ENCODE measurements at places on chromosomes 16 and 17. TPM values are rescaled to one million over a fixed set of nuclear protein-coding genes. Genes with fewer than 3 reads are reported as not detected.

DNA sequence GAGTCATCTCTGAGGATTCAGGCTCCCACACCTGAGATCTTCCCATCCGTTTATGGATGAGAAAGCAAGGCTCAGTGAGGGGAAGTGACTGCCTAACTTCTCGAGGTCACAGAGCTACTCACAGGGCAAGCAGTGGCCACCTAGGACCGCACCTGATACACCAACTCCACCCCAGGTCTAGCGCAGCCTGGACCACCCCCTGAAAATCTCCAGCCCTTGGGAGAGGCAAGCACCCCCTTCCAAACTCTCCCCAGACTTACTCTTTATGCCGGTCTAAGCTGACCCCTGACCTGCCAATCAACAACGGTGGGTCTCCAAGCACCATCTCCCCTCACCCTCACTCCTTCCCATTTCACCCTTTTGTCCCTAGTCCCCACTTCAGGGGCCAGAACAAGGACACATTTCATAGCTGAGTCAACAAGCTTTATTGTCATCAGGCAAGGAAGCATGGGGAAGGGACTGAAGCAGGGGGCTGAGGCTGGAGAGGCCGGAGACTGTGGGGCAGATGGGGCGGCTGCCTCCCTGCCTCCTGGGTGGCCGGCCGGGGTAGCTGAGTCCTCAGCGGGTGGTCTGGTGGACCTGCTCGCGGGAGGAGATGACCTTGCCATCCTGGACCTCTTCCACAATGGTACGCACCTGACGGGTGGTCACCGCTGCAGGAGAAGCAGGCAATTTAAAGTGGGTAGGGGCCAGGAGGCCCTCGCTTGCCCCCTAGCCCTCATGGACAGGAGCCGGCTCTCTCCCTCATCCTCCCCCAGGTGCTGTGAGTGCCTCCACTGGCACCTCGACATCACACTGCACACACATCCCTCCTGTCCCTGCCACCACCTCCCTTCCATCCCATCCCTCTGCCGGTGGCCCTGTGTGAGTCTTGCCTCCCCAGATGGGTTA lies 5.1 kb downstream of the KRT17 start:
- no peak for DNase-seq

GRCh38 chr17:66928949-66929348 lies 35.6 kb upstream of the CACNG4 start:
- no peak for DNase-seq

DNA sequence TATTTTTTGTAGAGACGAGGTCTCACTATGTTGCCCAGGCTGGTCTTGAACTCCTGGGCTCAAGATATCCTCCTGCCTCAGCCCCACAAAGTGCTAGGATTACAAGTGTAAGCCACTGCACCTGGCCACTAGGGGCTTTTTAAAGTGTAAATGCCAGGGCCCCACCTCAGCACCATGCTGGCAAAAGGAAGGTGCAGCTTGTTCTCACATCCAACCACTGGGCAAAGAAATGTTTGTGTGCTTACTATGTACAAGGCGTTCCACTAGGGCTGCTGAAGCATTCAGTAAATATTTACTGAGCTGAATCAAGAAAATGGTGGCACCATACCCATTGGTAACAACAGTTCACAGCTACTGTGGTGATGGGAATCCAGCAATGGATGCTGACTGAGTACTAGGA lies 22.6 kb downstream of the COG1 start:
- DNase-seq = no peak

DNA sequence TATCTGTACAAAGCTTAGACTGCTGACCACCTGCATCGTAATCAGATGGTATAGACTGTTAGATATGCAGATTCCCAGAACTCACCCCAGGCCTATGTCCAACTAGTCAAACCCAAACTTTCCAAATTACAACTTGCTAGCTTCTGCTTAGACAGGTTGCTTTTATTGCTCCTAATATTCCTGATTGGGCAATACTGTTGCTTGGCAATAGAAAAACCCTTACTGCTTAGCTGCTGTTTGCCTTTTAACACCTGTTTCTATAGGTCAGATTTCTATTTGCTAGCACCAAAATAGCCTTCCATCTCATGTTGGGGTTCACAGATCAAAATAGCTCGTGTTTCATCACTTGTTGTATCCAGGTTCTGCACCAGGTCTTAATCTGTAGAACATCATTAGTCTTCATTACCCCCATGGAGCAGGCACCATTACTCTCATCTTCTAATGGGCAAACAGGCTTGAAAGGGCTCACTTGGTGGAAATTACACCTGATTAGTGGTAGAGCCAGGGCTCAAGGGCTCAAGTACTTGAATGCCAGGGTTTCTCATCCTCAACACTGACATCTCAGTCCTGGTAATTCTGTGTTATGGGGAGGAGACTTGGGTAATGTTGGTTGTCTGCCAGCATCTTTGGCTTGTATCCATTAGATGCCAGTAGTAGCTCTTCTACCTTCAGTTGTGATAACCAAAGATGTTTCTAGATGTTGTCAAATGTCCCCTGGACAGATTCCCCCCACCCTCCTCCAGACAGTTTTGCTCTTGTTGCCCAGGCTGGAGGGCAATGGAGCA lies 2.7 kb downstream of the ZP2 start:
- DNase-seq = no peak

- DNase-seq = peak; percentile 67
Observed at GRCh38 chr17:77433385-77434135, 292.8 kb downstream of the SEC14L1 start.

DNA sequence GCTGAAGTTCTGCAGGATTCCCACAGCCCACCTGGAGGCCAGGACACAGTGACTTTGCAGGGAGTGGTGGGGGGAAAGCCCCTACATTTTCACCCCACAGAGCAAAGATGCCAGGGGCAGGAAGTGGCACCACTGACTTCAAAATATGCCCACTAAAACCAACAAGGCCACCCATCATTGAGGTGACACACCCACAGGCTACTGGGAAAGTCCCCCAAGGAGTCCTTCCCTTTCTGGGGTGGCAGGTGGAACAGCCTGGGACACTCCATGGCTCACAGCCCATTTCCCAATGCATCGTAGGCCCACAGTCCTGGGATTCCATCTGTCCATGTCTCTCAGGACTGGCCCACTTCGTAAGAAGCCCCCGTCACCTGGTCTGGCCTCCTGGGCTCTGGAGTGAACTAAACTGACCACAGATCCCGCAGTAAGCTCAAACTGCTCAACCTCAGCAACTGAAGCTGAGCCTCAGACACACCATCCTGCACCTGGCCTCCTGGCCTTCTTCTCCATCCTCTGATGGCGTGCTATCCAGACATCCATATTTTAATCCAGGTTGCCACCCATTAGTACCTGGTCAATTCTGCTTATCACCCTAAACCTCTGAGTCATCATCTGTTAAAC lies 7.5 kb upstream of the CCL1 start:
- DNase-seq = peak; percentile 18

DNA sequence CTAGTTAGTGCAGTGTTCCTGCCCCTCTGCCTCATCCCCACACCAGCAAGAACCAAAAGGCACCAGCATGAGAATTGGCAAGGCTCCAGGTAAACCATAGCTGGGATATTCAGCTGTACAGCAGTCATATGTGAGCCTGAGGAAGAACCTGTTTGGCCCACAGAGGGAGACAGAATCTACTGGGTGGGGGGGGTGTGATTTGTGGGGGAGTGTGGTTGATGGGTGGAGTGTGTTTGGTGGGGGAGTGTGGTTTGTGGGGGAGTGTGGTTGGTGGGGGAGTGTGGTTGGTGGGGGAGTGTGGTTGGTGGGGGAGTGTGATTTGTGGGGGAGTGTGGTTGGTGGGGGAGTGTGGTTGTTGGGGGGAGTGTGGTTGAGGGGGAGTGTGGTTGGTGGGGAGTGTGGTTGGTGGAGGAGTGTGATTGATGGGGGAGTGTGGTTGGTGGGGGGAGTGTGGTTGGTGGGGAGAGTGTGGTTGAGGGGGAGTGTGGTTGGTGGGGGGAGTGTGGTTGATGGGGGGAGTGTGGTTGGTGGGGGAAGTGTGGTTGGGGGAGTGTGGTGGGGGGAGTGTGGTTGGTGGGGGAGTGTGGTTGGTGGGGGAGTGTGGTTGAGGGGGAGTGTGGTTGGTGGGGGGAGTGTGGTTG lies 19.5 kb downstream of the MINK1 start:
- DNase-seq = peak; percentile 6

GRCh38 chr17:74822939-74823367 lies 36.7 kb downstream of the GRIN2C start:
- no peak for DNase-seq

GRCh38 chr16:56880176-56880575 lies 15.2 kb downstream of the SLC12A3 start:
- no peak for DNase-seq

GRCh38 chr16:22624038-22624799 lies 113.5 kb downstream of the NPIPB5 start:
- DNase-seq = no peak

DNA sequence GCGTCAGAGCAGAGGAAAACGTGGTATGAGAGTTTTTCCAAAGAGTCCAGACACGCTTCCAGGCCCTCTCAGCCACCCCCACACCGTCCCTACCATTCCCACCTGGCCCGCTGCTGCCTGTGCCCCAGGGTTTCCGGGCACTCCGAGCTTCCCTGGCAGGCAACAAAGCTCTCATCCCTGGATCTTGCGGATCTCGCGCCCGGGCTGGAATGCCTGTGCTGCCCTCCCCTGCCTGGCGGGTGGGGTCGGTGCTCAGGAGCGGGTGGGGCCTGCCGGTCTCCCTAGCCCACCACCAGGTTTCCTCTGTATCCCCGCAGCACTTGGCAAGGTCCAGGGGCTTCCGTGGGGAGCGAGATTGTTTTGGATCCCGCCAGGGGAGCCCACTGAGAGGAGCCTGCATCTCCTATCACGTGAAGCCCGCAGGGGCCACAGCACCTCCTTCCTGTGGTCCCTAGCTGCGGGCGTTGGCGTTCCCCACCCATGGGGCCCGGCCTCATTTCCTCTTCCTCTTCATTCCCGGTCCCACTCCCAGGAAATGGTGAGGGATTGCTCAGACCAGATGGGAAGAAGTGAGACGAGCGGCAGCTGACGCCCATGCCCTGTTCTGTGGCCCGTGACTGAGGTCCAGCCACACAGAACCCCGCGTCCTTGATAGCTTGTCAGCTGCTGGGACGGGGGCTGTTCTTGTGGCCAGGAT lies 11.0 kb downstream of the TBC1D24 start:
- no peak for DNase-seq

GRCh38 chr17:79618383-79619067 lies 7.7 kb upstream of the RBFOX3 start:
- no peak for DNase-seq

- DNase-seq = no peak
Observed at GRCh38 chr17:68449021-68449739, 8.1 kb downstream of the WIPI1 start.

GRCh38 chr17:73410586-73411312 lies 98.9 kb upstream of the CDC42EP4 start:
- DNase-seq = no peak

DNA sequence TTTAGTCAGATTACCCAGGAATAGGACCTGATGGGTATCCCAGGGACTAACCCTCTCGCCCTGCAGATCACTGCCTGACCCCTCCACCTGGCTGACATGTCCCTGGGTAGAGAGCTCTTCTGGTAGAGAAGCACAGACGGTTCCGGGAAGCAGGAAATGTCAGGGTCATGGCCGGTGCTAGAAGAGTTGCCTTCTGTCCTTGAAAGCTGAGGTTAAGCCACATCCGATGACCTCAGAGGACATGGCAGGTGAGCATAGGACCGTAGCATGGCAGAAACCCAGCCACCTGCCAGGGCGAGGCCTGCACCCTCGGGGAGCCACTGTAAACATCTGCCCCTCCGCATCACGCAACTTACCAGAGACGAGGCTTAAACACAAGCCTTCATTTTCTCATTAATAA lies 483.7 kb downstream of the SOX9 start:
- no peak for DNase-seq

DNA sequence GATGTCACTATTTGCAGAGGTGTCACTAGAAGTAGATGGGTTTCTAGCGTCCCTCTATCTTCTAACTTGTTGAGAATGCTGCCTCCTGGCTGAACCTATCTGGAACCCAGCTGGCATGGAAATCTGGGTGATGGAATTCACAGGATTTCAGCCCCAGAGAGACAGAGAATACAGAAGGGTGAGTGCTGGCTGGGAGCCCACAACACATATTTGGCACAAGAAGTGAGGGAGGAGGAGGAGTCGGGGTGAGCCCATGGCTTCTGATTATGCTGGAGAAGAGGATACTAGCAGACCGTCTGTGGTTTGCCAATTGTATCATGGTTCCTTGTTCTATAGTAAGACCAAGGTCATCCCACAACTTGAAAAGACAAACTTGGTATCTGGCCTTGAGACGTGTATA lies 557.8 kb upstream of the SALL1 start:
- no peak for DNase-seq

DNA sequence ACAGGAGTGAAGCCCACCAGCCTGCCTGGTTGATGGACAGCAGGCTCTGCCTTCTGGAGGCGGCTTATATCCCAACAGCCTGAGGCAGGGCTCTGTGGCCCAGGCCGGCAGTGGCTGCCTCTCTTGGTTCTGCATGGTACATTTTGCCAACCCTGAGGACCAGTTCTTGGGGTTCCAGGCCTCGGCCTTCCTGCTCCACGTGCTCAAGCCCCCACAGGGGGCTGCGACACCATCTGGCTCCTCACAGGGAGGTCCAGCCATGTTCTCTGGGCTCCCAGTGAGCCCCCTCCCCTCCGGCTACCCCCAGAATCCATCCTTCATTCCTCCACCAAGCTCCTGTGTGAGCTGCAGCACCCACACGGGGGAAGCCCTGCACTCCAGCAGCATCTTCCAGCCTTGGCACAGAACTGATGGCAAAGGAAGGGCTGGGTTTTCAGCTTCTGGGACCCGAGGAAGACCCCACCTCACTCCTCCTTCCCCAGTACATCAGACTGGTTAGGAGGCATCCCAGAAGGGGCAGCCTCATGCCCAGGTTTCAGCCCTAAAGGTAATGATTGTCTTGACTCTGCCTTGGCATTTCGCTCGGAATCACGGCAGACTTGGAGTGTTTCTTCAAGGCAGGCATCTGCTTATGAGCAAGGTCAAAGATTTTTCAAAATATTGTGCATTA lies 231.2 kb downstream of the CPPED1 start:
- DNase-seq = no peak

Gene RAB26
- 0.82 TPM for total RNA-seq

Gene PPY
- not detected for total RNA-seq

Gene TMEM238L
- not detected for total RNA-seq

Gene DNAH2
- 0.07 TPM for total RNA-seq

Gene KAT8
- 55.5 TPM for total RNA-seq

Gene SYT17
- 0.39 TPM for total RNA-seq

Gene PRSS53
- 6.2 TPM for total RNA-seq

Gene IQCK
- total RNA-seq = 3.7 TPM

Gene WNT9B
- total RNA-seq = not detected

Gene GALR2
- total RNA-seq = 9.5 TPM

Gene ADORA2B
- total RNA-seq = 1.2 TPM

All from activated T-cell treated with anti-CD3 and anti-CD28 coated beads, Interleukin-2, amount 50 U/mL, for 72 hours (primary cell).